ENCODE measurements at places on chromosomes 13 and 19.

GRCh38 chr19:18440415-18440877 lies 2.5 kb upstream of the ISYNA1 start:
- no peak for DNase-seq

DNA sequence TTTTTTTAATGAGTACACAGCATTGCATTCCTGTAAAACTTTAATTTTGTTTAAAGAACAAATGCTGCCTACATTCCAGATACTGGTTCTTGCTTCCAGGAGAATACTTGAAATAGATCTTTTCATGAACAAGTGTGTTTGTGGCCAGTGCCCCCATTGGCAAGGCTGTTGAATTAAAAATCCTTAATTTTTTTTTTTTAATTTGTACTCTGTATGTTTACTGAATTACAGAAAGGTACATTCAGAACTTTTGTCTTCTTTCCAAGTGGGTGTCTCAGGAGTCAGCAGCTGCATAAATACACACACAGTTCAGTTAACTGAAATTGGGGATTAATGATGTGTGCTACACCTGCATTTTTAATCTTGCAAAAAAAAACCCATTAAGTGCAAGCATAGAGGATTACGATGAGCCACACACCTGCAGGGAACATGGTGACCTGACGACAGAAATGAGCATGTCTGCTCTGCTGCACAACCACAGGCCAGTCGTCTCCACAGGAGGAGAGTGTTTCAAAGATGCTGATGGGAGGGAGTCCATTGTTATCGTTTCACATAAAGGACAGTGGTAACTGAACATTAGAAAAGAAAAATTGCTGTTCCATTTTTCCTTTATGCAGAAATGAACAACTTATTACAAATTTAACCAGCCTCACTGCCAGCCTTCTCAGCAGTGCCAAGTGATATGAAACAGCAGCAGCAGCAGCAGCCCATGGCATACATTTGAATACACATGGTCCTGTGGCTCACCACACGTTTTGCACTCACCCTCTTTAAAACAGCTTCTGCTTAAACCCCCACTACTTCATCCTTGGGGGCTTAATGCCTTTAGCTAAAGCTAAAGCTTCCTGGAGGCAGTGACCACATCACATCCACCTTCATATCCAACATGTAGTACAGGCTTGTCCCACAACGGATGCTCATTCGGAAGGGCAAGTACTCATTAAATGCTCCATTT lies 72.3 kb upstream of the RFC3 start:
- DNase-seq, result no peak

- DNase-seq, result no peak
Measured at GRCh38 chr19:52685811-52686210, 47.7 kb upstream of the ZNF83 start.

DNA sequence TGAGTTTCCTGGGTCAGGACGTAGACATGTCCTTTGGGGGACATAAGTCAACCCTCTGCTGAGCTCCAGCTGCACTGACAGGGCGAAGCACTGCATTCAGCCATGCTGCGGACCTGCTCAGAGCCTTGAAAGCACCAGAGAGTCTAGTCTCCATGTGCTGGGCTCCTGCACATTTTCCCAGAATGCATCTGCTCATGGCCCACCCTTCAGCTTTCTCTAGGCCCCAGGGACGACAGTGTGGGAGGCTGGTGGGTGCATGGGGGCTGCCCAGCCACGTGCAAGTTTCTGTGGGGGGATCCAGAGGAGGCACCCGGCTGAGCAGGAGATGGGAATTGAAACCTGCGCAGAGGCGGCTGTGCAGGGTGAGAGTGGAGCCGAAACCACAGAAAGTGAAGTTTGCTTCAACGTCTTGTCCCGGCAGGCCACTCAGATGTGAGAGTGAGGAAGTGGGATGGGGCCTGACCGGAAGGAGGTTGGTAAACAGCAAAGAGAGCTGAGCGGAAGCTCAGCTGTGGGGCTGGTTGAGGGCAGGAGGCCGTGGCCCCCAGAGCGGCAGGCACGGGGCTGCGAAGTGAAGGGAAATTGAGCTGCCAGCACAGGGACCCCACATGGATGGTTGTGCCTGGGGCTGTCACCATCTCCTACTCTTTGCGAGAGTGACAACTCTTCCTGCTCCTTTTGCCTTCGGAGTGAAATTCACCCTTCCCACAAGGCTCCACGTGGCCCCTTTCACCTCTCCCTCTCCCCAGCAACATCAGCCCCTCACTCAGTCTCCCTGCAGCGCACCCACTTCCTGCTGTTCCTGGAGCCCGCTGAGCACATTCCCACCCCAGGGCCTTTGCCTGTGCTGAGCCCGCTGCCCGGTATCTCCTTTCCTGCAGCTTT lies 11.8 kb downstream of the PGLS start:
- DNase-seq, result no peak

GRCh38 chr19:42436006-42436405 lies 6.7 kb downstream of the CXCL17 start:
- DNase-seq, result no peak

- peak; percentile 72 for DNase-seq
Measured at GRCh38 chr19:1252221-1252820, 3.9 kb downstream of the MIDN start.

- DNase-seq, result no peak
Measured at GRCh38 chr19:38695317-38695683, 47.9 kb downstream of the ACTN4 start.

DNA sequence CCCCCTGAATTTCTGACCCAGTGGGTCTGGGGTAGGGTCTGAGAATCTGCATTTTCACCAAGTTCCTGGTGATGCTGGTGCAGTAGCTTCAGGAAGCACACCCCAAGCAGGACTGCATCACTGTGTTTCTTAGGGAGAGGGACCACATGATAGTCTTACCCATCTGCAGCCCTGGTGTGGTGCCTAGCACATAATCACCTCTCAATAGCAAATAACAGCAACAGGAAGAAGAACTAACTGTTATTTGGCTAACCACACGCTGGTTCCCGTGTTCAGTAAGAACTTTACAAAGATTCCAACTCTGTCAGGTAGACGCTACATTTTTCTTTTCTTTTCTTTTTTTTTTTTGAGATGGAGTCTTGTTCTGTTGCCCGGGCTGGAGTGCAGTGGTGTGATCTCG lies 41.9 kb upstream of the SPATA13 start:
- no peak for DNase-seq

DNA sequence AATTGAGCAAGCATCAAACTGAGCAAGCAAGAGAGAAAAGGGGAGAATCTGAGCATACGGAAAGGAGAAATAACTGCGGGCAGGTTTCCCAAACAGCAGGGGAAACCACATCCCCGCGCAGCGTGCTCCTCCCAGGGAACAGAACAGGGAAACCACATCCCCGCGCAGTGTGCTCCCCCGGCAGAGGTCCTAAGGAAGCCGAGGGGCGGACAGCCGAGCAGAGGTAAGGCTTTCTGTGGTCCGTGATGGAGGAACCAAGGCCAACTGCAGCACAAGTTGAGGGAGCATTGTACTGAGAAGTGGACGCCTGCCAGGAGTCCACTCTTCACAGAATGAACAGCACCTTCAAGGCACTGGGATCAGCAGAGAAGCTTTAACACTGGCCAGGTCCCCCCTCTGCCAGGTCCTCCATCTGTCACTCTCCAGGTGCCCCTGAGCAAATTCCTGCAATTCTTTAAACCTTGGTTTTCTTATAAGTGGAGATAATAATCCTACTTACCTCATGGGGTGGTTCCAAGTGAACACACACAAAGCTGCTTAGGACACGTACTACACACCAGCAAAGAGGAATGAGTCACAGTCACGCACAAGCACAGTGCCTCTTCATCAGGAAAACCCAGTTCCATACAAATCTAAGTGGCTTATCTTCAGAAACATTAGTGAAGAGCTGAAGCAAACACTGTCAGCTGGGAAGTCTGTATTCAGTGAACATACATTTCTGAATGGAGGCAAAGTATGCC lies 23.0 kb upstream of the LAMP1 start:
- DNase-seq, result no peak

DNA sequence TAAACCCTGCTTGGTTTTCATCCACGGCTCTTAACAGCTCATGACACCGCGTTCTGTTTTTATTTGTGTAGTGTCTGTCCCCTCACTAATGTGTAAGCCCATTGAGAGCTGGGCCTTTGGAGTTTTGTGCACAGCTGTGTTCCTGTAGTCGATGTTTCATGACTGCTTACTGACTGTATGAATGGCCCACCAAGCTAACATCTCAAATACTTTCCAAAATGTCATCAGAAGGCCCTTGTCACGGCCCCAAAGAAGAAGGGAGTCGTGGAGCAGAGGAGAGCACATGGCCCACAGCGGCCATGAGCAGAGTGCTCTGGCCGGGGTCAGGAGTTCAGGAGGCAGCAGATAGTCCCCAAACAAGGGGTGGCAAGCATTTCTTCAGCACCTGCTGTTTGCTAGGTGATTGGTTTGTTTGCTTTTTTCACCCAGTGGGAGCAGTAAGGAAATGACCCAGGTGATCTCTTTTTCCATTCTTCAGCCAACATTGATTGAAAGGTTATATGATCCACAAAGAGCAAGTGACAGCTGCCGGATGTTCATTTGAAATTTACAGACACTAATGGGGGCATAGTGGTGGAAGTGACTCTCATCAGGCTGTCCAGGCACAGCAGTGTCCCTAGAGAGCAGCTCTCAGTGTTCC lies 315.2 kb downstream of the ATP8A2 start:
- peak; percentile 69 for DNase-seq

DNA sequence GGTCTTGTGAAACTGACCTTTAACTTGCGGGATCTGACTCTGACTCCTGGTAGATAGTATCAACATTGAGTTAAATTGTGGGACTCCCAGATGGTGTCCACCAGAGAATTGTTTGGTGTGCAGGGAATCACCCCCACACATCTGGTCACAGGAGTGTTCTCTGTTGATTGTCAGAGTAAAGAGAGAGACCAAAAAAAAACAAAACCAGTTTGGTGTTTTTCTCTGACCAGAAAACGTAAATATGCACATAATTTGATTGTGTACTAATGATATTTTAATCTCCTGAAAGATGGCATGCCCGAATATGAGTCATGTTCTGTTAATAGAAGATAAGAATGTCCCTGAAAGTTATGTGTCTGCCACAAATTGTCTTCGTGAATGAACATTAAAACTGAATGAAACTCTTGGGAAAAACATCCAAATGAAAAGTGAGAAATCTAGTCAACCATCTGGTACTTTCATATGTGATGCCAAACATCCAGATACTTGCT lies 118.5 kb upstream of the GPC6 start:
- DNase-seq, result no peak

- DNase-seq, result no peak
Measured at GRCh38 chr13:94286581-94286980, 192.9 kb downstream of the DCT start.

GRCh38 chr13:113348591-113348990 lies 15.3 kb downstream of the GRTP1 start:
- no peak for DNase-seq

DNA sequence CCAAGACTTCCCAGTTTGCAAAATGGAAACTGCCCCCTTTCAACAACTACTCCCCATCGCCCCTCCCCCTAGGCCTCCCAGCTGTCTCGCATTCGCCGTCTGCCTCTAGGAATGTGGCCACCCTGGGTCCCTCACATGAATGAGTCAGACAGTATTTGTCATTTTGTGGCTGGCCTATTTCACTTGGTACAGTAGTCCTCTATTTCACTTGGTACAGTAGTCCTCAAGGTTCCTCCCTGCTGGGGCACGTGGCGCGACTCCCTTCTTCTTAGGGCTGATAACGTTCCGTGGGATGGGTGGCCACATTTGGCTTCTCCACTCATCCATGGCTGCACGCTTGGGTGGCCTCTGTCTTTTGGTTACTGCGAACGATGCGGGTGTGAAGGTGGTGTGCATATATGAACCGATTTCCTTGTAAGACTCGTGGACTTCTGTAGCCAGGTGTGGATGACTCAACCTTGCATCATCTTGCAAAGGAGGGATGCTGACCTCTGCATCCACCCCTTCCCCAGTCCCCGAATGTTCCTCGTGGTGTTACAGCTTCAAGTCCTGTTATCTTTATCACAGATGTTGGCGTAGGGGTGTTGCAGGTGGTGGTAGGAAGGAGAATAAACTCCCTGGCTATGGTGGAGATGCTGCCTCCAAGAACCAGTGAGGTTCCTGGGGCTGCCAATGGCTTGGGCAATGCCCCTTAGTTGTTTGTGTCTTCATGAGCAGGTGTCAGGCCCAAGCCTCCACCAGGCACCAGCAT lies 112.1 kb upstream of the SOX1 start:
- no peak for DNase-seq

DNA sequence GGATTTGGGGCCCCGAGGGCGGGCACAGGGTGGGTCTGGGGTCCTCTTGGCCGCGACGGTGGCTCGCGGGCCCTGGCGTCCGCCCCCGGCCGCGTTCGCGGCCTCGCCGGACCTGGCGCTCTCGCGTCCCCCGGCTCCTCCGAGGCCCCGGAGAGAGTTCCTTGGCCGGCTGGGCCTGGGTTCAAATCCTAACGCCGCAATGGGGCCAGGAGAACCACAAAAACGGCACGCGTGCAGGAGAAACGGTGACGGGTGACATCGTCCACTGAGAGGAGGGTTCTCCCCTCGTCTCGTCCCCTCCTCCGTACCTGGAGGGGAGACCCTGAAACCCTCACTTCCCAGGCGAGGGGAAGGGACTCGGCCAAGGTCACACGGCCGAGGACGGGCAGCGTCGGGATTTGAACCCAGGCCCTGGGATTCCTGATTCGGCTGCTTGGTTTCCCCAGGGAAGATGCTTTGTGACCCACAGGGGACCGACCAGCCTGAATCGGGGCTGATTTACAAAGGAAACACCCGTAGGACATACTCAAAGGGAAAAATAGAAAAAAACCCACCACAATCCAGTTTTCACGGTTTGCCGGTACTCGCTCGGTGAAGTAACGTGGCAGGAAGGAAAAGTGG lies 624 bp downstream of the SAFB start:
- peak; percentile 60 for DNase-seq

DNA sequence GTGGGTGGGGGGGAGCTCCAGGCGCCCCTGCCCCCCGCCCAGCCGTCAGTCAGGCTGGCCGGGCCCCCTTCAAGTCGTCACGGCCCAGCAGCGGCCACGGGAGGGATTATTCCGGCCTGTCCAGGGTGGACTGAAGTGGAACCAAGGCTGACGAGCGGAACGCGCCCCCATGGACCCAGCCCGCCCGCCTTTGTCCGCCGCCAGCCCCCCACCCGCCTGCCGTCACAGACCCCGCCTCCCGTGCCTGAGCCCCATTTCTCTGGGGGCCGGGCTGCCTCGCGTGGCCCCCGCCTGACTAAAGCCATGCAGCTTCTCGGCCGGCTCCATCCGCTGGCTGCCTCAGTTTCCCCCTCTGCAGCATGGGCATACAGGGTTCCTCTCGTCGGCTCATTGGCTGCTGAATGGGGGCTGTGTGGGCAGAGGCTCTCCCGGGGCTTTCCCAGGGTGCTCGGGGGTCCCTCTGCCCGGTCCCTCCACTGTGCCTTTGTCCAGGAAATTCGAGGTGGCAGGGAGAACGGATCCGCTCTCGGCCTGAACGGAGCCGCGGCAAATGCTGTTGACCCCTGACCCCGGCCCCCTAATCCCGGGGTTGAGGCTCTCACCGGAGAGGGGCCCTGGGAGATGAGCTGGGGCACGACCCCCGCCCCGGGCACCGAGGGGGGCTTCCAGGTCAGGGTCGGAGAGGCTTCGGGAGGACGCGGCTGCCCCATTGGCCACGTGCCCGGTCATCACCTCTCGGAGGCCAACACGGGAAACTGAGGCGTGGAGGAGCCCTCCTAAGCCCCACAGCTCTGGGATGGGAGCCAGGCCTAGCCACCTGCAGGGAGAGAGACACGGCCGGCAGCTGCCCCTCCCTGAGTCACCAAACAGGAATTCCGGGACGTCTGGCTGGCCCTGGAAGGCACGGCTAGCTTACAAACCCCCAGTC lies 27.4 kb downstream of the EFNA2 start:
- no peak for DNase-seq

All from eye (tissue), 1 donor.